Testis (tissue), 5 donors: ENCODE measurements at places on chromosomes 6 and 20. TPM values are rescaled to one million over a fixed set of nuclear protein-coding genes. Genes with fewer than 3 reads are reported as not detected.
A peak's percentile ranks its signal among the peaks of the same experiment; 100 is the strongest.

- H3K27ac ChIP-seq, result no peak overlapping the region
- no peaks in the 10 kb centered on the region for H3K36me3 ChIP-seq
- H3K27me3 ChIP-seq, result no peaks in the 10 kb centered on the region
- peaks cover 8% of the 10 kb centered on the region for H3K4me1 ChIP-seq
- no peak overlapping the region for H3K4me3 ChIP-seq
- DNase-seq, result no peak
Observed at GRCh38 chr6:150233843-150234269, 91.0 kb downstream of the PPP1R14C start.

GRCh38 chr20:18972251-18972876 lies 158.8 kb downstream of the SCP2D1 start:
- DNase-seq, result no peak
- no peaks in the 10 kb centered on the region for H3K27me3 ChIP-seq
- H3K27ac ChIP-seq, result no peak overlapping the region
- H3K36me3 ChIP-seq, result no peaks in the 10 kb centered on the region

DNA sequence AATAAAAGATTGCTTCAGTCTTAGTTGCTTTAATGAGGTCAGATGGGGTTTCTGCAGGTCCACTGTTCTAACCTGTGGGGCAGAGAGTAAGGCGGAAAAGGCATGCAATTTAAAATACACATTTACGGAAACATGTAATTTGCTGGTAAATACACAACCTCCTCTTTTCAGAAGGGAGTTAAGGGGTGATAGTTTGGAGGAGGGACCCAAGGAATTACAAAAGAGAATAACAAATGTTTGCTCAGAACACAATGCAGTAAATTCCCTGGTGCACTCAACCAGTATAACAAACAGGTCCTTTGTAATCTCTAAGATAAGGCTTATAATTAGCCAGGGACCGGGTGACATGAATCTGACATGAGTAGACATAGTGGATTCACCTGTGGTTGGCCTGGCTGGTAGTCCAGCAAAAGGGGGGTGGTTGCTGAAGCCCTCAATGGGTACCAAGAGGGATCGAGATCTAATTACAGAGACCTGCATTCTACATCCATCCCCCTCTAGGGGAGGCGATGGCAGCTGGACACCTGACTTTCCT lies 295.1 kb downstream of the PHACTR1 start:
- no peaks in the 10 kb centered on the region for H3K27me3 ChIP-seq
- H3K4me3 ChIP-seq, result no peak overlapping the region
- no peak overlapping the region for H3K27ac ChIP-seq
- no peaks in the 10 kb centered on the region for H3K4me1 ChIP-seq

DNA sequence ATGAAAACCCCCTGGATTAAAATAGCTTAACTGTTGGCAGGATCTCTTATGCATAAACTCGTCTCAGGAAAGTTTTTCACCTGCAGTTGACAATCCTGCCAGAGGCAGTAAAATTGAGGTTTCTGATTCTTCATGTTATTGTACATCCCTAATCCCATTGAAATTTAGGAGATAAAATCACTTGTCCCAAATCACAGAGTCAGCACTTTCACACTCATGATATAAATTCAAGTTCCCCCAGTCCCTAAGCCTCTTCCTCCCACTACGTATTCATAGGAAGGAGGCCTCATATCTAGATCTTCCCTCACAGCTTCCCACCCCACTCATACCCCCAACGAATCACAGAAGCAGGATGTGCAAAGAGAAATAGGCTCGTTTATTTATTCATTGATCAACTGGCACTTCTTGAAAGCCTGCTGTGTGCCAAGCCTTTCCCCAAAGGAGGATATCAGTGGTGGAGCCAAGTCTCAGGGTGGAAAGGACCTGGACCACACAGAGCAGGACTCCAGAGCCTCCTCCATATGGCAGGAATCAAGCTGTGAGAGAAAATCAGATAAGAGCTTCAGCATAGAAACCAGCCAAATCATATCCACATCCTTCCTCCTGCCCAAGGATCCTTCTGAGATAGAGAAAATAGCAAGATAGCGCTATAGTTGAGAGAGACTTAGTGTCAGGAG lies 2.3 kb downstream of the SLPI start:
- no peak overlapping the region for H3K27ac ChIP-seq
- H3K4me3 ChIP-seq, result no peak overlapping the region
- no peaks in the 10 kb centered on the region for H3K36me3 ChIP-seq
- no peaks in the 10 kb centered on the region for H3K4me1 ChIP-seq

GRCh38 chr20:17549131-17549530 lies 18.0 kb upstream of the BFSP1 start:
- H3K4me3 ChIP-seq, result no peak overlapping the region
- H3K27ac ChIP-seq, result no peak overlapping the region
- no peaks in the 10 kb centered on the region for H3K36me3 ChIP-seq

- H3K4me3 ChIP-seq, result no peak overlapping the region
- peak; percentile 17 for DNase-seq
- H3K27me3 ChIP-seq, result no peaks in the 10 kb centered on the region
- H3K36me3 ChIP-seq, result no peaks in the 10 kb centered on the region
- H3K27ac ChIP-seq, result no peak overlapping the region
Observed at GRCh38 chr20:46293084-46293483, 15.2 kb downstream of the CDH22 start.

GRCh38 chr20:16539280-16540021 lies 33.8 kb downstream of the KIF16B start:
- no peaks in the 10 kb centered on the region for H3K27me3 ChIP-seq
- no peak for DNase-seq
- no peak overlapping the region for H3K4me3 ChIP-seq
- H3K4me1 ChIP-seq, result peaks cover 14% of the 10 kb centered on the region
- H3K36me3 ChIP-seq, result no peaks in the 10 kb centered on the region

- H3K4me1 ChIP-seq, result peaks cover 6% of the 10 kb centered on the region
- no peaks in the 10 kb centered on the region for H3K36me3 ChIP-seq
- DNase-seq, result no peak
- no peak overlapping the region for H3K4me3 ChIP-seq
Observed at GRCh38 chr6:33075208-33075567, 602 bp upstream of the HLA-DPB1 start.

EYS gene
- 1.3 TPM for total RNA-seq

KHDC1 gene
- total RNA-seq, result 4.8 TPM

PRL gene
- total RNA-seq, result not detected

NFKBIL1 gene
- total RNA-seq, result 51.2 TPM
